ENCODE measurements at places on chromosomes 5 and 9.

DNA sequence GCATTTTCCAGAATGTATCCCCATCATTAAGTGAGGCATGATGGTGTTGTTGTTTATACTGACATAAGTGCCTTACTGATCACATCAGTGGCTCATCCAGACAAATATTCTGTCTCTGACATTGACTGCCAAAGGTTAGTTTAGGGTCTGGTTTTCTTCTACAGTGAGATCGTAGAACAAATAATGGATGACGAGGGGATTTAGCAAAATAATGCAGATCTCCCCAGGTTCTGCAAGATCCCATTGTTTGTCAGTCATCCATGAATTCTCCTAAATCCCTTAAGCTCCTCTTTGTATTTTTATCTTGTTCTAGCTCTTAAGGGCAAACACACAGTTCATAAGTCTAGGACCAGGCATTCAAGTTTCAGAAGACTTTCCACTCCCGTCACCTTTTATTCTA is 93.1 kb upstream of the DHFR start:
- DNase-seq = no peak

- no peak for DNase-seq
Observed at GRCh38 chr5:90612919-90613318, 54.3 kb downstream of the ADGRV1 start.

GRCh38 chr9:97475059-97475458 is 26.4 kb upstream of the TMOD1 start:
- no peak for DNase-seq

- DNase-seq = no peak
Observed at GRCh38 chr5:31078956-31079355, 114.5 kb upstream of the CDH6 start.

- no peak for DNase-seq
Observed at GRCh38 chr5:133344266-133344665, 268.1 kb downstream of the FSTL4 start.

- no peak for DNase-seq
Observed at GRCh38 chr5:118902656-118903438, 85.5 kb downstream of the DTWD2 start.

DNA sequence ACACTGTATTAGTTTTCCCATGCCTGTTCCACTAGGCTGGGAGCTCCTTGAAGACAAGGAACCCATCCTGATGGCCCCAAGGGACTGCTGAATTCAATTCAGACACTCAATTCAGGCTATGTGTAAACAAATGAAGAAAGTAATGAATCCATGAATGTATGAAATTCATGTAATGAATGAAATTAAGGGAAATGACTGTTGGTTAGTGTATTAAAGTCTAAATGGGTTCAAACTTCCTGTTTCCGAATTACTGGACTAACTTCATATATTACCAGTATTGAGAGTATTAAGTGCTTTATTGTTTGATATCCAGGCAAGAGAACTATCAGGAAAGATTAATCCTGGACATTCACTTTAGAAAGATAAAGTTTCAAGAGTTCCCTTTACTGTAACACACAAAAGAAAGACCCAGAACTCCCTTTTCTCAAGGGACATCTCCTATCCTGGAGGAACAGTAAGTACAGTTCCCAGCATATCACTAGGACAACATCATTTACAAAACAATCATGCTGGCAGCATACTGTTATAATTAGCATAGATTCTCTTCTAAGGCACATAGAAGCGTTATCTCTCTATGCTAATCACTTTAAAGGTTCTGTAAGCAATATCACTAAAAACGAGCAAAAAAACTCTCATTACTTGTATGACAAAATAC is 28.5 kb upstream of the IFNK start:
- DNase-seq = no peak

- no peak for DNase-seq
Observed at GRCh38 chr9:120876842-120877240, at the start of gene PHF19. Gene PHF19, minus strand, starts transcription at chr9:120877188. Its CDS starts 2,447 bp downstream, at chr9:120874741.

DNA sequence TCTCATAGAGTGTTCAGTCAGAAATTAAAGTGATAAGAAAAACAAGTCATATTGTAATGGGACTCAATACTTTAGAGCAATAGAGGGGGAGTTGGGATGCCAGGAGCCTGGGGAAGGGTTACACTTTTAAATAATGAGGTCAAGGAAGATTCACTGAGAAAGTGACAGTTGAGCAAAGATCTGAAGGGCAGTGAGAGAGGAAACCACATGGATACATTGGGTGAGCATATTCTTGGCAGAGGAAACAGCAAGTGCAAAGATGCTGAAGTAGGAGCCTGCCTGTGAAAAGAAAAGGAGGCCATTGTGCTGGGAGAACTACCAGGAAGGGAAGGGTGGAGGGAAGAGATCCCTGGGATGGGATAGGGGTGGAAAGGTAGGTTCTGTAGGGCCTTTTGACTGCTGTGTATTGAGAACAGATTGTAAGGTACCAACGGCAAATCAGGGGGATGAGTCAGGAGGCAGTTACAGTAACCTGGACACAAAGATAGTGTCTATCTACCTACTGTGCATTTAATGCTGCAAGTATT is 79.4 kb downstream of the PAM start:
- DNase-seq = no peak

- DNase-seq = no peak
Observed at GRCh38 chr5:168177831-168178450, 113.5 kb upstream of the WWC1 start.

GRCh38 chr5:62762503-62762902 is 183.9 kb downstream of the LRRC70 start:
- DNase-seq = no peak

- DNase-seq = no peak
Observed at GRCh38 chr5:53779541-53779981, 219.1 kb downstream of the NDUFS4 start.

DNA sequence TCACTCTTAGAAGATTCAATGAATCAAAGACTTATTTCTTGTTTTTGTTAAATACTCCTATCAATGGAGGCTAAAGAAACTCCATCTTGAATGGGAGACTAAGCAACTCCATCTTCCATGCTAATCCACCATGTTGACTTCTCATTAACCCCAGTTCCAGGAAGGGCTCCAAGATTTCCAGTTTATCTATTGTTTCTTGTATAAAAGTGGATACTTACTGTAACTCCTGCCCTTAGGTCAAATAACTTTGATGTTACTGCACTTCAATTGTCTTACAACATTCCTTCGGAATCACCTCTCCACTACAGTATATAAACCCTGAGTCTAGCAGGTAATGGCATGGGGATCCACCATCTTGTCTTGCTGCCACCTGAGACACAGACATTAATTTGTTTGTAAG is 63.0 kb downstream of the PUM3 start:
- no peak for DNase-seq

DNA sequence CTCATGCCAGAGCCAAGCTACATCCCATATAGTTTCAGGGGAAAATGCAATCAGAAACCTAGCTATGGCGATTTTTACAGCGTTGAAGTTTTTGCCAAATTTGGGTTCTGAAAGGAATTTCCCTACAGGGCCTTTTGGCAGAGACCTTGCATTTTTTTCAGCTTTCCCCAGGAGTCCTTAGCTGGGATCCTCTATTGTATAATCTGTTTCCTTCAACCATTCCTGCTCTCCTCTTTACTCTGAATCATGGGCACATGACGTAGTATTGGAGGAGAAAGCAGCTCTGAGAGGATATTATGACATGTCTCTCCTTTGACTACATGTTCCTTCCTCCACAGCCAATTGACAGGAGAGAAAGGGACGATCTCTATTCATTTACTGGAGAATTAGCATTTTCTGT is 118.5 kb upstream of the ERCC6L2 start:
- DNase-seq = no peak

Measured in stimulated activated CD8-positive, alpha-beta memory T cell treated with anti-CD3 and anti-CD28 coated beads, Interleukin-7, amount 100 ng/mL, for 1 hour (primary cell).